Cortex of kidney (tissue), 1 donor: ENCODE measurements at places on chromosomes 5 and 9.

DNA sequence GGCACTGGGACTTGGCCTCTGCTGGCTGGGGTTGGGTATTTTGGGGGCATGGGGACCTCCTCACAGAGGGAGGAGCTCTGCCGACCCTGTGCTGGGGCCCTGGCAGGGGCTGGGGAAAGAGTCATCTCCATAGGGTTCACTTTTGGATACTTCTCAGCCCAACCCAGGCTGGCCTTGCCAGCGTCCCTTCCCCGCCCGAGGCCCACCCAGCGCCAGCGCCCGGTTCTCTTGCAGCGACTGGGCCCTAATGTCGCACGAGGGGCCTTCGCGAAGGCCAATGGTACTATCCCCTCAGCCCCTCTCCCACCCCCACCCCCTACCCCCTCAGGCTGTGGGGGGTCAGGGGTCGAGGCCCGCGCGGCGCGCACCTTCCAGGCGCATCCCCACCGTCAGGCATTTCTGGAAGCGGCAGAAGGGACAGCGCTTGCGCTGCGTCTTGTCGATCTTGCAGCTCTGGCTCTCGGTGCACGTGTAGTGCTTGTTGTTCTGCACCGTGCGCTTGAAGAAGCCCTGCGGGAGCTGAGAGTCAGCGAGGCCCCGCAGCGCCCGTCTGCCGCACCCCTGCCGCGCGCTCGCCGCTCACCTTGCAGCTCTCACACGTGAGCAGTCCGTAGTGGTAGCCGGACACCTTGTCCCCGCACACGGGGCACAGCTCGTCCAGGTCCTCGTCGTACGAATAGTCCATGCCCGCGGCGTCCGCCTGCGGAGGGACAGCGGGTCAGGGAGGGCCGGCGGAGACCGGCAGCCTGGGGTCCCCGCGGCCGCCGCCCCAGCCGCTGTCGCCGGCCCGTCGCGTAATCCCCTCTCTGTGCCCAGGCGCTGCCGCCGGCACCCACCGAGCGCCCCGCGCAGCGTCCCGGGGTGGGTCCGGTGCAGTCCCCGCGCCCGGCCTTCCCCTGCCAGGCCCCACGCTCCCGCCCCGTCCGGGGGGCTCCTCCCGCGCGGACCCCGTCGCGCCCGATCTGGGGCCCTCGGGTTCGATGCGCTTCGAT is 4.2 kb downstream of the NR5A1 start:
- no peak for DNase-seq

- no peak for DNase-seq
Observed at GRCh38 chr5:155783791-155784190, 543.2 kb upstream of the SGCD start.

- DNase-seq: no peak
Observed at GRCh38 chr5:54577937-54578653, 60.5 kb downstream of the SNX18 start.

GRCh38 chr5:72954389-72954788 is 1.5 kb upstream of the FCHO2 start:
- no peak for DNase-seq
